ENCODE measurements at places on chromosomes 12 and 14.

DNA sequence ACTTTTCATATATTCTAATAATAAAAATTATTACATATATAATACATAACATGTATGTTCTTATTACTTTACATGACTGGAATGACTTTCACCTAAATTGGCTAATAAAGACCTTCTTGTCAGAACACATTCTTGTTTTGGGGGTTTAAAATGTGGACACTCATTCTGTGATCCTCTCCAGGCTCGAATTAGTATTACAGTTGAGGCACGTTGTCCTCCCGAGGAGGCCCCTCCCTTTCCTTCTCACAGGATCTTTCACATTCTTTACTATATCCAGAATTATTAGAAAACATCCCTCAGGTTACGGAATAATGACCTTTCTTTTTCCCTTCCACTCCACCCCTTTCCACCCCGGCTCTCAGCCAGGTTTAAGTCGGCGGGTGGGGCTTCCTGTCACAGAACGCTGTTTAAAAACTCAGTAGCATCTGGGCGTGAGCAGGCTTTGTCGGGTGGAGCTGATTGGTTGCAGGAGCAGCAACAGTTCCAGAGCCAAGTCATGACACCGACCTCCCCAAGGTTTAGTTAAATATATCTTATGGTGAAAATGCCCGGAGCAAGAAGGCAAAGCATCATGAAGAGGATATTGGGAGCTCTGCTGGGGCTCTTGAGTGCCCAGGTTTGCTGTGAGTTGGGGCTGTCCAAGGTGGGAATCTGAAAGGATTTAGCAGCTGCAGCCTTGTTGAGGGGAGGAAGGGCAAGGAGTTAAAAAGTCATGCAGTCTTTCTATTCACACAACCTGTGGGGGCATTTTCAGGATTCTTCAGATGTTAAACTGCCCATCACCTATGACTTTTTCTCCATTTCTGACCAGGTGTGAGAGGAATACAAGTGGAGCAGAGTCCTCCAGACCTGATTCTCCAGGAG, 396.7 kb upstream of the OR4E1 start:
- no peak for DNase-seq

- no peak for DNase-seq
Measured at GRCh38 chr12:49643961-49644619, 20.7 kb downstream of the PRPF40B start.

- no peak for DNase-seq
Measured at GRCh38 chr12:22956690-22957089, 331.7 kb downstream of the ETNK1 start.

- no peak for DNase-seq
Measured at GRCh38 chr14:71061458-71061857, 154.2 kb downstream of the PCNX1 start.

GRCh38 chr12:62320054-62320453, 59.9 kb downstream of the USP15 start:
- no peak for DNase-seq

DNA sequence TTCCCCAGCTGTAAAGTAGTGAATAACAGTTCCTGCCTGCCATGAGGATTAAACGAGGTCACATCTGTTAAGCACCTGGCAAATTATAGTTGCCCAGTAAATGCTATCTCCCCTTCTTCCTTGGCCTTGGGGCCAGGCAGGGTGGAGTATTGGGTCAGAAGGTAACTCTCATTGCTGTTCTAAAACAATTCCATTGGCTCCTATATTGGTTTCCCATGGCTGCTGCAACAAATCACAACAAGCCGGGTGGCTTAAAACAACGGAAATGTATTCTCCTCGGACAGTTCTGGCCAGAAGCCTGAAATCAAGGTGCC, 31.9 kb downstream of the MMAB start:
- no peak for DNase-seq

DNA sequence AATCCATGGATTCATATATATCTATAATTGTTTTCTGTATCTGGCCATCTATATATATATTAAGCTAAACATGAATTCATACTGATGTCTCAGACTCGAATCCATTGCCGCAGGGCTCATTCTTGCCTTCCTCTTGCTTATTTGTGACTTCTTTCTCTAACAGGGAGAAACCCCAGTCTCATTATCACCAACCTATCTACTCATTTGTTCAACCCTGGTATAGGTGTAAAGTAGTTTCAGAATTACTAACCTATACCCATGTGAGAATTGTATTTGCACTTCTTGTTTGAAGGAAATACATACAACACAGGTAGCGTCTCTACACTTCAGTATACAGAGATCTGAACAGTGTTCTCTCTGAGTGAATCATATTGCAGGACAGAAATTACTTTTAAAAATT, 77.7 kb downstream of the PTPN11 start:
- no peak for DNase-seq

DNA sequence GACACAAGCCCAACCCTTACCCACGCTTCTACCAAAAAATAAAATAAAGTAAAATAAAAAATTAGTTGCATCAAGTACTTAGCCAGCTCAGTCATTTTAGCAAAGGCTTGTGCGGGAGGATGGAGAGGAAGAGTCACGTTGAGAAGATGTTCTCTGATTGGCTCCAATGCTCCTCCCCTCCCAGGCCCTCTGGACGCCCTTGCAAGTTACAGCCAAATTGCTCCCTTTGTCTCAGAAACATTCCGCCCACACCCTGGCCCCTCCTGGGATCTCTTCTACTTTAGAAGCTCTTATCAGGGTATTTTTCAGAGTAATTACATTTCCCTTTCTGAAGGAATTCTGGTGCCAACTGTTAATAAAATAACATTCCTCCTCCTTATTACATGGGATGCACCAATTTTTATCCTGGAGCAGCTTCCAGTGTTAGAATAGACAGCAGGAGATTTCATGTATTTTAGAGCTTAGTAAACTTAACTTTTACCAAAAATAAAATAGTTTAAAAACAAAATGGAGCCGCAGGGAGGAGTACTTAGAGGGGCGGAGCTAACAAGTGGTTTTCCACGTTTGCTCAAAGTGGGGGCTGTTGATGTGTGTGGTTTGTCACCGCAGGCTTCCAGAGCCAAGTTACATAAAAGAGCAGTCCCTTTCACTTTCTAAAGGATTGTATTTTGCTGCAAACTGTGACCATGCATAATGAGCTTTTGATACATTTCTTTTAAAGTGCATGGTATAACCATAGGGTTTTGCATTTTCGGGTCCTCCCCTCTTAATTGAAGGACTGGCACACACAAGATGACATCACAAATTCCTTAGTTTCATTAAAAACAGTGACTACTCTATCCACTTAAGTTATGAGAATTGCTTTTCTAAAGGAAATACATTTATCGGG, 71.7 kb upstream of the RAP1B start:
- DNase-seq: no peak

GRCh38 chr14:33839193-33840076, 111.4 kb downstream of the EGLN3 start:
- DNase-seq: peak; percentile 38

- DNase-seq: no peak
Measured at GRCh38 chr12:128079446-128079845, 187.5 kb upstream of the TMEM132C start.

GRCh38 chr14:74685921-74686678, 26.8 kb downstream of the AREL1 start:
- no peak for DNase-seq

DNA sequence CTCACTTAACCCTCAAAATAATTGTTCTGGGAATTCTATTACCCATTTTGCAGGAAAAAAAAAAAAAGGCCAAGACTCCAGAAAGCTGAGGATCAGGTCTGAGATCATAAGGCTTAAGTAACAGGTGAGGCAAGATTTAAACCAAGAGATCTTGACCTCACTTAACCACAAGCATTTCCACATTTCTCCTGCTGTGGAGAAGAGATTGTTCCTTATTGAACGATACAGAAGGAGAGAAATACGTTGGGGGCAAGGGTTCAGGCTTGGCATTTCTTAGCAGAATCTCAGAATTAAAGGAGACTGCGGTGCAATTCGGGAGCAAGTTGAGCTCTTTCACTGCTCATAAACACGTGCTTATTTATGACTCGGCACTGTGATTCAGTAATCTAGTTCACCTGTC, 885.3 kb upstream of the TMEM132C start:
- DNase-seq: no peak

GRCh38 chr14:87133073-87133801, 859.7 kb downstream of the GALC start:
- no peak for DNase-seq

GRCh38 chr14:78967111-78967809, 797.1 kb downstream of the NRXN3 start:
- no peak for DNase-seq

- DNase-seq: no peak
Measured at GRCh38 chr12:91958816-91959215, 186.8 kb downstream of the BTG1 start.

DNA sequence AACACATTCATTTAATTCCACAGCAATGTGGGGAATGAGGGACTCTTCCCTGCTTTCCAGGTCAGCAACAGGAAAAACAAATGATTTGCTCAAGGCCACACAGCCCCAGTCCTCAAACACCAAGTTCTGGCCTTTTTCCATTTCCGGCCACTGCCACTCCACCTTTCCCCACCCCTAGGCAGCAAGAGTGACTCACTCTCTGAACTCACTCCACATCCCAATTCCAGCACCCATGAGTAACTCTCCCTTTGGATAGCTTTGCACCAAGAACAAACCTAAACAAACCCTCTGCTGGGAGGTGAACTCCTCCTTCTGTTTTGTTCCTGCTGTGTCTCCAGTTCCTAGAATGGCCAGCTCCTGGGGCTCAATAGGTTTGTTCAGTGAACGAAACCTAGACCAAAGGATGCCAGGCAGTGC, 30.4 kb upstream of the PLEKHG6 start:
- DNase-seq: no peak

GRCh38 chr14:96852823-96853422, 55.7 kb downstream of the VRK1 start:
- DNase-seq: no peak

GRCh38 chr14:93011650-93012325, 88.8 kb downstream of the CHGA start:
- DNase-seq: peak; percentile 84

- DNase-seq: no peak
Measured at GRCh38 chr12:70197345-70197744, 45.9 kb upstream of the CNOT2 start.

DNA sequence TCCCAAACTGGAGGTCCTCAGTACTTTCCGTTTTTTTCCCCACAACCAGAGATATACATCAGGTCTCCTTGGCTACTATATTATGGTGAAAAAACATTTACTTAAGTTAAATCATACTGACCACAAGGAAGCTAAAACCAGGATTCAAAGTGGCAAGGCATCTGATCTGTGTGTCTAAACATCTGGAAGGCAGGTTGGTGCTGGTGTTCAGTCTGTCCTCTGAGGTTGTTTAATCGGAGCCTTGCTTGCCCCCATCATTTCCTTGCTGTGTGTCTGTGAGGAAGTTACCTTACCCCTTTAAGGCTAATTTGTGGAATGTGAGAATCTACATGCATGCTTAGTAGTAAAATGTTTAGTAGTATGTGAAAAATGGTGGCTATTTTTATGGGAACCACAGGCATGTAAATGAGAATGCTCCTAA, 75.6 kb downstream of the GALNT4 start:
- no peak for DNase-seq

GRCh38 chr12:52728374-52728773, 25.1 kb upstream of the KRT77 start:
- no peak for DNase-seq

DNA sequence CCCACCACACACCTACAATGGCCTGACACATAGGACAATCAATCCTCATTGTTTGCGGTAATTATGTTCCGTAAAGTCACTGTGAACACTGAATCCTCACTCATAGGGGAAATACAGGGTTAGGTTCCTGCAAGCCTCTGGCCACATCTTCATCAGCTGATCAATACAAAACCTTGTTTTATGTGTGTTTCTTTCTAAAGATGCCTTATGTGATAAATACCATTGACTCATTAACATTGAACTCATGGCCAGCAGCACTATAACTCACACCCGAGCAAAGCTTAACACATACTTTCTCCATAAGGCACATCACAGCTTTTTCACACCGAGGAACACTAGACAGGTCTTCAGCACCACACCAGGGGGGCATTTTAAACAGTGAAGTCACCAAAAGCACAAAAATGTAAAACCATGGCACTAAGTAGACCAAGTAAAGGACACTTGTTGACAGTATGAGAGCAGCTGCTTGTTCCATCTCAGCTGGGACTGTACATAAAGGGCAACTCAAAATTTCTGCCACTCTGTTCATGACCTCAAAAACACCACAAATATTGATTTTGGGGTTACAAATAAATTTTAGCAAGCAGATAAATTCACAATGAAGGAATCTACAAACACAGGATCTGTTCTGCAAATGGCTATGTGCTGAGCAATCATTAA, 60.5 kb downstream of the ESR2 start:
- no peak for DNase-seq

GRCh38 chr12:2378835-2379330, 326.1 kb downstream of the CACNA1C start:
- DNase-seq: no peak

GRCh38 chr12:39331539-39332261, 111.2 kb downstream of the KIF21A start:
- DNase-seq: no peak

DNA sequence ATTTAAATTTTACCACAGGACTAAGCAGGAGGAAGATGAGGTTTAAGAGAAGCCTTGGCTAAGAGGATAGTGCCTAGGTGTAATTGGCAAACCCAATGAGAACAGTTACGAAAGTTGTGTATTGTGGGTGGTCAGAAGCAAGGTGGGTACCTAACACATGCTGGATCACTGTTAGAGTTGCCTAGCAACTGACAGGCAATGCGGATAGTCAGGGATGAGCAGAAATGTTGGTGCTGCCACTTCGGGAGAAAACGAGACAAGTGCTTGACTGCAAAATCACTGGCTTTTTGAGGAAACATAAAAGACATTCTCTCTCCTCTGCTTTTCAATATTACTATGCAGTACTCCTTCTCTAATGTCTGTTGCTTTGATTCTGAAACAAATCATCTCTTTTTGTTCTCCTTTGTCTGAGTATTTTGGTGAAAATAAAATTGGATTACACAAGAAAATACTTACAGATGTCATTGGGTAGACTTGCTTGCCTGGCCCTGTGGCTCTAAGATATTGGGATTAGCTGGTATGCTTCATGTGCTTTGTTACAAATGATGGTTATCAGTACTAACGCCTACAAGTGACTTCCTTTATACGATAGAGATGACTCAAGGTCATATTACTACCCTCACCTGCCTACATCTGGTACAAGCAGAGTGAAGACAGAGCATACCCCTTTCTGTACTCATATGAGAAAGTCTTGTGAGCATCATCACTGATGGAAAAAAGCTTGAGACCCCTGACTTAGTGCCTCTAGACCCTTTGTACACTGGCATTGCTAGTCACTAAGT, 48.0 kb downstream of the TDP1 start:
- no peak for DNase-seq

GRCh38 chr14:70190156-70190555, 1.4 kb upstream of the SLC8A3 start:
- no peak for DNase-seq

DNA sequence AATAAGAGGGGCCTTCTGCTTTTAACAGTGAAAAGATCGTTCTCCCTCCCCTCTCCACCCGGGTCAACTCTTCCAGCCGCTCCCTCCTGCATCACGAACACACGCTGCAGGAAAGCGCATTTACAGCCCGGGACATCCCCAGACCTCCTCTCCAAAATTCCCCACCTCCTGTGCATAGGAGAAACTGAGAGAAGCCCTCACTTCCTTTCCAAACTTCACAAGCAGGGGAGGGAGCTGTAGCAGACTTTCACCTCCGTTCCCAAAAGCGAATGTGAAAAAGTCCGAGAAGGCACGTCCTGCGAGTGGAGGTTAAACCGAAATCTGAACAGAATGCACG, 513 bp downstream of the BCAT1 start:
- no peak for DNase-seq

Measured in NCI-H1417 treated with DMSO at 0.1 percent for 48 hours (cell line).